Kasumi-1 (cell line): ENCODE measurements at places on chromosomes 5 and 9.

DNA sequence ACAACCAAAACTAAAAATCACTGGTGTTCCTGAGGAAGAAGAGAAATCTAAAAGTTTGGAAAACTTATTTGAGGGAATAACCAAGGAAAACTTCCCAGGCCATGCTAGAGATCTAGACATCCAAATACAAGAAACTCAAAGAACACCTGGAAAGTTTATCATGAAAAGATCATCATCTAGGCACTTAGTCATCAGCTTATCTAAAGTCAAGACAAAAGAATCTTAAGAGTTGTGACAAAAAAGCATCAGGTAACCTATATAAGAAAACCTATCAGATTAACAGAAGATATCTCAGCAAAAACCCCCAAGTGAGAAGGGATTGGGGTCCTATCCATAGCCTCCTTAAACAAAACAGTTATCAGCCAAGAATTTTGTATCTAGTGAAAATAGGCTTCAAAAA lies 17.1 kb upstream of the SPEF2 start:
- no peak for DNase-seq

DNA sequence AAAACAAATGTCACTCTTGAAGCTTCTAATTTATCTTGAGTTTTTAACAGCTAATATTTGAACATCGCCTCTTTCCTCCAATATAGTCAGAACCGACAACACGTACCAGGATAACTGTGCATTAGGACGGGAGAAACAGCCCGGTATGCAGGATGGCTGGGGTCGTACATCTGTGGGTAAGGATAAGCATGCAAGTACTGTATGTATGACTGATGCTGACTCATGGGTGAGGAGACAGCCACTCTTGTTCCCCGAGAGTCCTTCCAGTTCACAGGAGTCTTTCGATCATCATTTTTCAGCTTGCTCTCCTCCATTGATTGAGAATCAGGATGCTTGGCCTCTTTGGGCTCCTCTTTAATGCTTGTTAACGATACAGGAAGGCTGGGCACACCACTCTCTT lies 102.3 kb downstream of the ZNF608 start:
- DNase-seq = no peak

GRCh38 chr5:69418554-69418953 lies 3.6 kb downstream of the MARVELD2 start:
- no peak for DNase-seq

GRCh38 chr9:123763910-123764588 lies 165.9 kb downstream of the DENND1A start:
- no peak for DNase-seq

DNA sequence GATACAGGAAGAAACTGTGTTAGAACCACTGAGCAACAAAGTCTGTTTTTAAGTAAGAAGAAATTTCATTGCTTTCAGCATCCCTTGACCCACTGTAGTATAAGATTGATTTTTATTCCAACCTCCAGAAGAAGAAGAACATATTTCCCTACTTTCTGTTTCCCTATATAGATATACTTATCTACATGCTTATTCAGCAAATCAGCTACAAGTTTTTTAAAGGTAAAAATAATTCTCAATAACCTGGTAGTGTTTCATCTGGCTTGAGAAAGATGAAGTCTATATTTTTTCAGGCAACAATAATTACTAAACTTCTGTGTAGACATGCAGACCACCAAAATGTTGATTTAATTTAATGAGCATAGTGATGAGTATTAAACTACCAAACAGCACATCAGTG lies 201.0 kb downstream of the OSTF1 start:
- DNase-seq = no peak

- no peak for DNase-seq
Observed at GRCh38 chr9:91532325-91532724, 108.7 kb upstream of the NFIL3 start.

DNA sequence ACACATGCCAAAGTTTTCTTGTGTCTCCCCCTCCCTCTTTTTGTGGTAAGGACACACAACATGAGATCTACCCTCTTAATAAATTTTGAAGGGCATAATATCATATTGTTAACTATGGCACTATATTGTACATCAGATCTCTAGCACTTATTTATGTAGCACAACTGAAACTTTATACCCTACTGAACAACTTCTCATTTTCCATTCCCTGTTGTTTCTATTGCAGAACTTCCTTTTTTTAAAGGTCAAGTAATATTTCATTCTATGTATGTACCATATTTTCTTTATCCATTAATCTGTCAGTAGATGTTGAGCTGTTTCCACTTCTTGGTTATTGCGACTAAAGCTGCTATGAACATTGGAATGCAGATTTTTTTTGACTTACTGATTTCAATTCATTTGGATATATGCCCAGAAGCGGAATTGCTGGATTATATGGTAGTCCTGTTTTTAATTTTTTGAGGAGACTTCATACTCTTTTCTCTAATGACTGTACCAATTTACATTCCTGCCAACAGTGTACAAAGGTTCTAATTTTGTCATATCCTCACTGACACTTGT lies 305.3 kb downstream of the PRR16 start:
- DNase-seq = peak; percentile 43

DNA sequence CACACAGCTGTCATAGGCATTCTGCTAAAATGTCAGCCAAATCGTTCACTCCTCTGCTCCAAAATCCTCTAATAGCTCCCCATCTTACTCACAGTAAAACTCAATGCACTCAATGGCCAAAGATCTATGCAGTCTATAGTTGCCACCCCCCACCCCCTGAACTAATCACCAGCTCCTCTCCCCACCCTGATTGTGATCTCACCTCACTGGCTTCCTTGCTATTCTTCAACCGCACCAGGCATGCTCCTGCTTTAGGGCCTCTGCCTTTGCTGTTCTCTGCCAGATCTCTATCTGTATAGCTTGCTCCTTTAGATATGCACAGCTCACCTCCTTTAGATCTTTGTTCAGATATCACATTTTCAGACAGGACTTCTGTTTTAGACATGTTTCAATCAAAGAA lies 33.2 kb upstream of the SNX2 start:
- no peak for DNase-seq

- DNase-seq = no peak
Observed at GRCh38 chr5:31449174-31449573, 82.7 kb downstream of the DROSHA start.

DNA sequence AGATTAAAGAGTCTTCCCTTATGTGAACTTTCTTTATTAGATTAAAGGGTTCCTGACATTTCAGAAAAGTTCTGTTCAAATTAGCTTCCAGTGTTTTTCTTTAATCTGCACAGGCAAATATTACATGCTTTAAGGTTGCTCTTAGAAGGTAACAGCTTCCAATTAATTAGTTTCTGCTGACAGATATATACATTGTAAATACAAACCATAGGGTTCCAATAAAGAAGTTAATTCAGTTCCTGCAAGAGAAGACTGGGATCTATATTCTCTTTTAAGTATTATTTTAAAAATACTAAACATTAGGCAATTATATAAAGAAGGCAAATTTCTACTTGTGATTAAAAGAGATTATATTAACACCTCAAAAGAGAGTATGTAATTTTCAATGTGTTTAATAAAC lies 795.7 kb downstream of the MAT2B start:
- DNase-seq = no peak

DNA sequence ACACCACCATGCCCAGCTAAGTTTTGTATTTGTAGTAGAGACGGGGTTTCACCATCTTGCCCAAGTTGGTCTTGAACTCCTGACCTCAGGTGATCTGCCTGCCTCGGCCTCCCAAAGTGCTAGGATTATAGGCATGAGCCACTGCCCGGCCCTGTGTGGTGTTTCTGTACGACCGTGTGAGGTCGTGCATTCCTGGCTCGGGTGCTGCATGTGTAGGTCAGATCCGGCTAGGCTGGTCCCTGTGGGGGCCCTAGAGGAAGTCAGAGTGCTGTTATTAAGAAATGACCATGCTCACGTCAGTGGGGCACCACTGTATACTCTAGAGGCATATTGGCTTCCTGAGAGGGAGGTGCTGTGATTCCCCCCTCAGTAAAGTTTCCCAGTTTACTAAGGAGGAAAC lies 13.7 kb downstream of the WNK2 start:
- DNase-seq = no peak

DNA sequence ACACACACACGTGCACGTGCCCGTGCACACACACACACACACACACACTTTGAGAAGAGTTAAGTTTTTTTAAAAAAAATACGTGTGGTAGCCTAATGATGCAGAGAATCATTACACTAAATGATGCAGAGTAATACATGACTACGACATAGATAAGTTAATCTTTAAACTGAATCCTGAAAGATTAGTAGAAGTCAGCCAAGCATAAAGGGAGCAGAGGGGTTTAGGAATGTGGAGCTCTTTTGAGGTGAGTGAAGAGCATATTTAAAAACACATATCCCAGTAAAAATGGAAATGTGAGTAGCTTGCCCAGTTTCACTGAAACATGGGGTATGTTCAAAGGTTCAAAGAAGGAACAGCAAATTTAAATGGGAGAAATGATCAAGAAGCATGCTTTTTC lies 61.3 kb upstream of the TYRP1 start:
- no peak for DNase-seq

- no peak for DNase-seq
Observed at GRCh38 chr9:130765137-130766020, 69.7 kb upstream of the ABL1 start.

DNA sequence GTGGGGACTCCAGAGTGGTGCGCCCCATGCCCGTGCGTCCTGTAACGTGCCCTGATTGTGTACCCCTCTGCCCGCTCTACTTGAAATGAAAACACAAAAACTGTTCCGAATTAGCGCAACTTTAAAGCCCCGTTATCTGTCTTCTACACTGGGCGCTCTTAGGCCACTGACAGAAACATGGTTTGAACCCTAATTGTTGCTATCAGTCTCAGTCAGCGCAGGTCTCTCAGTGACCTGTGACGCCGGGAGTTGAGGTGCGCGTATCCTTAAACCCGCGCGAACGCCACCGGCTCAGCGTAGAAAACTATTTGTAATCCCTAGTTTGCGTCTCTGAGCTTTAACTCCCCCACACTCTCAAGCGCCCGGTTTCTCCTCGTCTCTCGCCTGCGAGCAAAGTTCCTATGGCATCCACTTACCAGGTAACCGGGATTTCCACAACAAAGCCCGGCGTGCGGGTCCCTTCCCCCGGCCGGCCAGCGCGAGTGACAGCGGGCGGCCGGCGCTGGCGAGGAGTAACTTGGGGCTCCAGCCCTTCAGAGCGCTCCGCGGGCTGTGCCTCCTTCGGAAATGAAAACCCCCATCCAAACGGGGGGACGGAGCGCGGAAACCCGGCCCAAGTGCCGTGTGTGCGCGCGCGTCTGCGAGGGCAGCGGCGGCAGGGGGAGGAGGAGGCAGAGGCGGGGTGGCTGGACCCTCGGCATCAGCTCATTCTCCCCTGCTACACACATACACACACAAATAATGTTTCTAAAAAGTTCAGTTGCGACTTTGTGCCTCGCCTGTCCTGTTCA lies 668 bp downstream of the GLIS3 start:
- DNase-seq = no peak

- DNase-seq = no peak
Observed at GRCh38 chr5:132203916-132204315, 23.7 kb downstream of the P4HA2 start.

DNA sequence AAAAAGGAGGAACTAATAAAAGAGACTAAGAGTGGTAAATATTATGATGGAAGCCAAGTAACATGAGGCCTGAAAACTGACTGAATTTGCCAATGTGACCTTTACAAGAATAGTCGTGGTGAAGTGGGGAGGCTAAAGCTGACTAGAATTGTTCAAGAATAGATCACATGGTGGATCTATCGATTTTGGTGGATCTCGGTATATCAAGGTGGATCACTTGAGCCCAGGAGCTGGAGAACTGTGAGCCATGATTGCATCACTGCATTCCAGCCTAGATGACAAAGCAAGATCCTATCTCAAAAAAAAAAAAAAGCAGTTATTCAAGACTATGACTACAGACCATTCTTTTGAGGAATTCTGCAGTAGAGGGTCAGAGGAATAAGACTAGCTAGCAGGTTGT lies 15.1 kb downstream of the ERMP1 start:
- DNase-seq = no peak

GRCh38 chr5:7078901-7079300 lies 317.0 kb upstream of the ADCY2 start:
- peak; percentile 30 for DNase-seq

DNA sequence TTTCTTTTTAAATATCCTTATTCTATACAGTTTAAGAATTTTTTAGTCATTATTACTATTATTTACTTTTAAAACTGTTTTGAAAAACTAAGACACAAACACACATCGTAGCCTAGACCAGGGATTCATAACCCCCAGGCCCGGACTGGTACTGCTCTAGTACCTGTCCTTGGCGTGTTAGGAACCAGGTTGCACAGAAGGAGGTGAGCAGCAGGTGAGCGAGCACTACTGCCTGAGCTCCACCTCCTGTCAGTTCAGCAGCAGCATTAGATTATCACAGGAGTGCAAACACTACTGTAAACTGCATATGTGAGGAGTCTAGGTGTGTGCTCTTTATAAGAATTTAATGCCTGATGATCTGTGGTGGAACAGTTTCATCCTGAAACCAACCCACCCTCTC lies 357.0 kb downstream of the PTPRD start:
- no peak for DNase-seq

DNA sequence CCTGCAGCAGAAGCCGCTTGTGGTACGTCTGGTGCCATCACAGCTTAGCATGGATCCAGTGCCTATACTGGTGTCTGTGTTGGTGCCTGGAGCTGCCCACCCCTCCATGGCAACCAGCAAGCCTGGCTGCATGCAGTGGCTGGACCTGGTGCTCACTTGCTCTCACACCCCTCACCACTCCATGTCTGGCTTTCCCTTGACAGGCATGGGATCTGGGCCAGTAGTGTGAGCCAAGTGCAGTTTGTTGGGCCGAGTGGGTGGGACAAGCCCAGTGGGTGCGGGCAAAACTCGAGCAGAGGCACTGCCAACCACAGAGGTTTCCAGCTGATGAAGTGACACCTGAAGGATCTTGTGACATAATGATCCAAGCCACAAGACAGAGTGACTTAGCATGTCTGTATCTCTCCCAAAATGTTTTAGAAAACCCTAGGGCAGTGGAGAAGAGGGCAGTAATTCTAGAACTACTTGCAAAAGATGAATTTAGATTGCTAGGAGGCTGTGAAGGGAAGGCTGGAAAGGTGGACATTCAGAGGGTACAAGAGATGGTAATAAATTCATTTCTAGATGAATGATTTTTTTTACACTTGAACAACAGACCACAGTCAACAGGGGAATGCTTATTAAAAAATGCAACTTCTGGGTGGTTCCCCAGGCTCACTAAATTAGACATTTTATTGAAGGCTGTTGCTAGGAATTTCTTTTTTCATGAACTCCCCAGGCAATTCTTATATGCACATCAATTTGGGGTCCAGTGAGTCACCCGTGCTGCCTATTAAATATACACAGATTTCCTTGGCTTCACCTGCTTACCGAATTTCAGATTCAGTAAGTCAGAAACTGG lies 660.3 kb downstream of the TLR4 start:
- DNase-seq = no peak
